Stimulated activated CD4-positive, alpha-beta T cell treated with anti-CD3 and anti-CD28 coated beads, Interleukin-4, amount 100 ng/mL, for 24 hours (primary cell): ENCODE measurements at places on chromosomes 3 and 15.

DNA sequence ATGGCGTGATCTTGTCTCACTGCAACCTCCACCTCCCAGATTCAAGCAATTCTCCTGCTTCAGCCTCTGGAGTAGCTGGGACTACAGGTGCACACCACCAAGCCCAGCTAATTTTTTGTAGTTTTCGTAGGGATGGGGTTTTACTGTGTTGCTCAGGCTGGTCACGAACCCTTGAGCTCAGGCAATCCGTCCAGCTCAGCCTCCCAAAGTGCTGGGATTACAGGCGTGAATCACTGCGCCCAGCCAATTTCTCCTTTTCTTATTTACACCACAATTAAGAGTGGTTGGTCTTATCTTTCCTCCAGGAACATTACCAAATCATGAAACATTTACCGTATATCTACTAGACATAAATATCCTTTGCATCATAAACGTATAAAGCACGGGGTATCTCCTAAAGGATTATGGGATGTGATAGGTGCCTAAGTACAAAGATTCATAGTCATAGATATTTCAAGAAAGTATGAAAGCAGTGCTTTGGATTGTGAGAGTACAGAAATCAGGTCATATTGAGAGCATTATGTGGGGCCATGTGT, 194.5 kb downstream of the RBMS3 start:
- DNase-seq, result no peak

DNA sequence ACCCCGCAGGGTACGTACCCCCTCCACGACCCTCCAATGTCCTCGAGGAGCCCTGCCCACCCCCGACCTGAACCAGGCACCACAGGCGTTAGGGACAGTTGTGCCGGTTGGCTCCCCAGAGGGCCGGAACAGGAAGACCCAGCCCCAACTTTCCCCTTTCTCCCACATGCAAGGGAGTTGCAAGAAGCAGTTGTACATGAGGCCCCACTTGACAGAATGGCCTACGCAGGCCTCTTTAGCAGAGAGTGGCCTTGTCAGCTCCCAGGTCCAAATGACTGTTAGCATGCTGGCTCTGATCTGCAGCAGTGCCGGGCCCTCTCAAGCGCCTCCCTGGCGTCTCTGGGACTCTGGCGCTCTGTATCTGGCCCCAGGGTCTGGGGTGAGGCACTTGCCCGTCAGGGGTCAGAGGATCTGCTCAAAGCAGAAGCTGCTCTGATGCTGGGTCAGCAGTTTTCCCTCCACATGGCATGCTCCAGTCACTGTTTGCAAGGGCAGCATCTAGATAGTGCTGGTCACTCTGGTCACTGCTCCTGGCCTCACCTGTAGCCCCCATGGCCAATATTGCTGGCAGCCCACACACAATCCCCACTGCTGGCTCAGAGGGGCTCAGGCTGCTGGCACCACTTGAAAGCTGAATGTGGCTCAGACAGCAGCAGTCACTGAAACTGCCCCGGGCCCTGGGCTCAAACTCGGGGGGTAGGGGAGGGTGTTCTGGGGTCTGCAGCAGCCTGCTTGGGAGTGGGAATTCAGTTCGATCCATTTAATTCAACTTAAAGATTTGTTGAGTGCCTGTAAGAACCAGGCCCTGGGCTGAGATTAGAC, 254.5 kb downstream of the FAM43A start:
- no peak for DNase-seq

DNA sequence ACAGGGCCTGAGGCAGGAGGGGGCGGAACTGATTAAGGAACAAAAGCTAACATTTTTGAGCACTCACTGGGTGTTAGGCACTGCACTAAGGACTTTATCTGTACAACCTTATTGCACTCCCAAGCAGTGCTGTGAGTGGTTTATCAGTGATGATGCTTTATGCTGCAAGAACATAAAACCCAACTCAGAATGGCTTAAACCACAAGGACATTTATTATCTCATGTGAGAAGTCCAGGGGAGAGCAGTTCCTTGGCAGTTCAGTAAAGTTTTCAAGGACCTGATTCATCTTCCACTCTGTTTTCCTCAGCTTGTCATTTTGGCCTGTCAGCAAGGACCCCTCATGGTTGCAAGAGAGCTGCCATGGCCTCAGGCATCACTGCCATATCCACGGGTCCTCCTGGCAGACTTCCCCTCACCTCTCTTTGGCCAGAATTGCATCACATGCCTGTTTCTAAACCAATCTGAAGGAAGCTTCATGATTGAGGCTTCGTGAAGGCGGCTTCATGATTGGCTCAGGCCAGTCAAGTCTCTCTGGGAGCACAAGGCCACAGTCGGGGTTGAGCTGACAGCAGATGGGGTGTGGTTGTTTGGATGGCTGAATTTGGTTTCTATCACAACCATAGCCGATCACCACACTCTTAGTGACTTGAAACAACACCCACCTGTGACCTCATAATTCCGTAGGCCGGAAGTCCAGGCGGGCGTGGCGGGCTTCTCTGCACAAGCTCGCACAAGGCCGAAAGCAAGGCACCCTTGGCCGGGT, 15.8 kb downstream of the EFCC1 start:
- no peak for DNase-seq

DNA sequence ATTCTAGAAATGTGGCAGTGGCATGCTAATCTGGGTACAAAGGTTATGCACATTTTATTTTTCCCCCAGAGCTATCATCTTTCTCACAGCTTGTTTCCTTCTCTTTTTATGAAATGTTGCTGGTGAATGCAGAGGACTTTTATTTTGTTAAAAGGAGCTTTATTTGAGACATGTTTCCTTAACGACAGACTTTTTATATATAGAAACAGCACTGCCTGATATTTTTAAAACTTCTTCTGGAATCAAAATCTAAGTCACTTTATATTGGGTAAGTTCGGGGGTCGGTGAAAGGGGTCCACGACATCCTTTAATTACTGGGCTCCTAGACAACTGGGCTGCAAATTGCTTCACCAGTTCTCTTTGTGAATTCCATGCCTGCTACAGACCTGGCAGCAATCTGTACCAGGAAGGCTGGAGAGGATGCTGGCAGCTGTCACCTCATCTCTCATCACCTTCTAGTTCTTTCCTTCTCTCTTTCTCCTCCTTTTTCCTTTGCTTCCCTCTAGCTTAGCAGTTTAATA, 464.7 kb downstream of the PDCD6IP start:
- DNase-seq, result no peak

DNA sequence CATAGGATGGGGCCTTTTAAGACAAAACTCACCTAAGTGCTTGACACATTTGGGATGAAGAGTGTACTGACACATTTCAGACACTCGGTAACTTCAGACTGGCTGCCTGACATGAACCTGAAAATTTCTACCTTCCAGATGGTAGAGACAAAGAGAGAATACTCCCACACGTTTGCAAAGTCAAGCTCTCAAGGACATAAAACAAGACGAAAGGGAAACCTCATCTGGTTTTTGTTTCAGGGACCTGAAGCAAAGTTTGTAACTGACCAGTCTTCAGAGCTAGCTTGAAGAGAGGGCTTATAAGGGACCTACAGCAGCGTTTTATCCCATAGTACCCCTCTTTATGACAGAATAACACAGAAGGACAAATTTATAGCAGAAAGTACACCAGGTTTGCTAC, 41.9 kb downstream of the ZNF621 start:
- no peak for DNase-seq

GRCh38 chr3:184691397-184692231, 20.2 kb downstream of the MAGEF1 start:
- DNase-seq, result no peak

GRCh38 chr3:30498587-30498967, 107.8 kb upstream of the TGFBR2 start:
- no peak for DNase-seq

GRCh38 chr15:65646486-65646885, 24.7 kb downstream of the SLC24A1 start:
- DNase-seq, result no peak

DNA sequence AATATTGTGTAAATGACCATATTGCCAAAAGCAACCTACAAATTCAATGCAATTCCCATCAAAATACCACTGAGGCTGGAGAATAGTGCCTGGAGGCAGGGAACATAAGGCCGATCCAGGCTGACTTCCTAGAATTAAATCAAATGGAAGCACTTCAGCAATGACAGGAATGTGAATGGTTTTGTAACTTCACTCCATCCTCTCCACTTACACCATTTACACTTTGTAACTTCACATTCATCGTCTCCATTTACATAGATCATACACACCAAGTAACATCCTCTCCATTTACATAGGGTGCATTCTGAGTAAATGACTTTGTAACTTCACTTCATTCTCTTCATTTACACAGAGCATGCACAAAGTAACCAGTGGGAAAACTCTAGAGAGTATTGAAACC, 11.6 kb downstream of the STRIT1 start:
- no peak for DNase-seq

- no peak for DNase-seq
Measured at GRCh38 chr3:50515565-50516439, 12.4 kb upstream of the CACNA2D2 start.

- no peak for DNase-seq
Measured at GRCh38 chr15:35693286-35693685, 147.3 kb upstream of the DPH6 start.

- DNase-seq, result no peak
Measured at GRCh38 chr3:37741644-37742043, 120.0 kb upstream of the CTDSPL start.

DNA sequence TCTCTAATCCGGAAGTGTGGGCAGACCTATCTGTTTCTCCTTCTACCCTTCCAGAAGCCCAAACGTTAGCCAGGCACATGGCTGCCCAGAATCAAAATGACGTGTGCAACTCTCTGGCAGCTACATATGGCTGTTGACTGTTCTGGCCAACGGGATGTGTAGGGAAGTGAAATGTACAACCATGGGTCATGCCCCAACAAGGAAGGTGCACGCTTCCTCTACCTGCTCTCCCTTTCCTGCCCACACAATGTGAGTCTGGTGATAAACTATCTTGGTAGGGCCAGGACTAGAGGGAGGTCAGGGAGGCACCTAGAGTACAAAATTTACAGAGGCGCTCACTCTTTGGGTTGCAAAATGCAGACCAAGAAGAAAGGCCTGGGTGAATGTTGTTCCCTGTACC, 495.9 kb upstream of the PROK2 start:
- DNase-seq, result no peak

GRCh38 chr3:151584566-151584965, 123.7 kb upstream of the IGSF10 start:
- no peak for DNase-seq

GRCh38 chr3:16704941-16705340, 99.7 kb upstream of the DAZL start:
- no peak for DNase-seq

GRCh38 chr3:194450341-194450740, 36.5 kb downstream of the ATP13A3 start:
- no peak for DNase-seq
